ENCODE measurements at places on chromosomes 11 and 22.

DNA sequence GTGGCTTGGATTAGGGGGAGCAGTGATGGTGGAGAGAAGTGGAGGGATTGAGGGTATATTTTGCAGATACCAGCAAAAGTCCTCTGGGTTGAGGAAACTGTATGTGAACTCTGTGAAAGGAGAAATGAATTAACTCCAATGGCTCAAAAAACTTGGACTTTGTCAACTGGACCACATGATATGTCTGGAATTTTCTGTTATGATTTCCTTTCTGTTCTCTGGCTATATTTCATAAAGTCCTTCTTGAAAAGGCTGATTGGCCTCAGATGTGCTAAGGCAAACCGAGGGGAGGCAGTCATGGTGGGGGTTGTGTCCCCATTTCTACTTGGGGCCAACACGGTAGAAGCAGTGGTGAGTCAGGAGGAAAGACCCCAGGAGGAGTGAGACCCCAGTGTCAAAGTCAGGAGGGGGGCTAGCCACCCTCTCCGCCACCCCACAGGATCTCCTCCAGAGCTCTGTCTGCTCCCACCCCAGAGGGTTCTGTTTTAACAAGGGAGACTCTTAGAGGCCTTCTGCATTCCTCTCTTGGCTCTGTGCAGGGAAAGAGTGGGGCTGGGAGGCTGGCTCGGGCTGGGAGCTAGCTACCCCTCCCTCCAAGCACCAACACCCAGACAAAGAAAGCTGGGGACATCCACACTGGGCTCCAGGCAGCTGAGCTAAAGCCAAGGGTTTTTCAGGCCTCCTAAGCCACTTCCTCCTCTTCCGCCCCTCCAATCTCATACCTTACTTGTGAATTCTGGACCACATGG, 13.8 kb downstream of the CHRDL2 start:
- DNase-seq: no peak

DNA sequence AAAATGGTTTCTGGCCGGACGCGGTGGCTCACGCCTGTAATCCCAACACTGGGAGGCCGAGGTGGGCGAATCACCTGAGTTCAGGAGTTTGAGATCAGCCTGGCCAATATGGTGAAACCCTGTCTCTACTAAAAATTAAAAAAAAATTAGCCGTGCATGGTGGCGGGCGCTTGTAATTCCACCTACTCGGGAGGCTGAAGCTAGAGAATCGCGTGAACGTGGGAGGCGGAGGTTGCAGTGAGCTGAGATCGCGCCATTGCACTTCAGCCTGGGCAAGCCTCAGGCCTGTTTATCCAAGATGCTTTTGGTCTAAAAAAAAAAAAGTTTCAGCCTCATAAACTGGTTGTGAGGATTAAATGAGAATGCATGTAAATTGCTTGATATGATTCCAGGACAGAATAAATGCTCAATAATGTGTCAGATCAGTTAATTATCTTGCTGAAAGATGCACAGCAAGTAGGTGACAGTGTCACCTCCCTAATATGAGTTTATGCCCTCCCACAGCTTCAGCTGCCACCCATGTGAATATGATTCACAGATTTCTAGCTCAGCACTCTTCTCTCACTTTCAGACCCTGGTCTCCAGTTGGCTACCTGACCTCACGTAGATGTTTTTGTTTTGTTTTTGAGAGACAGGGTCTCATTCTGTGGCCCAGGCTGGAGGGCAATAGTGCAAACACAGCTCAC, 1.1 kb upstream of the ALG8 start:
- DNase-seq: peak; percentile 1

DNA sequence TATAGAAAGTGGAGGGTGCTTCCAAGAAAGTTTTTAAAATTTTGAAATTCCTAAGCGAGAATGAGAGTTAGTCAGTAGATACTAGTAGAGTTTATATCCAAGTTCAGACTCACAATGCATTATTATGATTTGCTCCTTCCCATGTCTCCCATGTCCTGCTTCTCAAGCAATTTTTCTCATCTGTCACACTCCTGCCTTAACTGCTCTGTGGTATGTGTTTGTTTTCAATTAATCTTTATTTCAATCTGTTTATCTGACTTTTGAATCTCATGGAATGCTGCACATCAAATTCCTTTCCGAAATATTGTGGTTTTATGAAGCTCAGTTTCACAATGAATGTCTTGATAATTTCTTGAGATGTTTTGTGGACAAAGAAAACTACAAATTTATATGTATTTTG, 18.1 kb downstream of the THY1 start:
- no peak for DNase-seq

DNA sequence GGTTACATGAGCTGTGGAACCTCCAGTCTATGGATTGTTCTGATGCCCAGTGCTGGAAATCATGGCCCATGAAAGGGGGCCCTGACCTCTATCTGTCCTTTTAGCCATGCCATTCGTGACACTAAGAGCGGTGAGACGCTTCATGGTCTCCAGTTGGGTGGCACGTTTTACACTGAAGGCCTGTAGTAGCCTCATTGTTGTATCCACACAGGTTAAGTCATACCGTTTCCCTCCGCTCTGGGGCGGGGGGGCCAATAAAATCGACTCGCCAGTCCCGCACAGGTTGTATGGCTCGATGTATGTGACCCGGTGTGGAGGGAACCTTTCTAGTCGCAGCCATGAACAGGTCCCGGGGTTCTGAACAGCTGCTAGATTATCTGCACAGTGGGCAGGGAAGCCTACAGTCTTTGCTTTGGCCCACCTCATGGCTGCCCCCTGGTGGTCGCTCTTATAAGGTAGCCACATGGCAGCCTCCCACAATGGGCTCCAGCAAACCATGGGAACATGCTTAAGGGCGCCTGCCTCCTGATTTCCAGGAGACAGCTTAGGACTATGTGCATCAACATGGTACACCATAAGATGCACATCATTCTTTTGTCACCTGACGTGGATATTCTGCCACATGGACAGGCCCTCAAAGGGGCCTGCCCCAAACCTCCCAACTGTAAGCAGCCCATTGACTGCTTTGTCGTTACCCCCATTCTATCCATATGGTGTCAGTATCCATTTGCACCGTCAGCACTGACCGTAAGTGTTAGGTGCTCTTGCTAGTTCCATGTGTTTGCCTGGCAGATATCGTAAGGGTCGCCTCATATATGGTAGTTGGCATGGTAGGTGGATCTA, 19.7 kb upstream of the APOL3 start:
- DNase-seq: peak; percentile 72

DNA sequence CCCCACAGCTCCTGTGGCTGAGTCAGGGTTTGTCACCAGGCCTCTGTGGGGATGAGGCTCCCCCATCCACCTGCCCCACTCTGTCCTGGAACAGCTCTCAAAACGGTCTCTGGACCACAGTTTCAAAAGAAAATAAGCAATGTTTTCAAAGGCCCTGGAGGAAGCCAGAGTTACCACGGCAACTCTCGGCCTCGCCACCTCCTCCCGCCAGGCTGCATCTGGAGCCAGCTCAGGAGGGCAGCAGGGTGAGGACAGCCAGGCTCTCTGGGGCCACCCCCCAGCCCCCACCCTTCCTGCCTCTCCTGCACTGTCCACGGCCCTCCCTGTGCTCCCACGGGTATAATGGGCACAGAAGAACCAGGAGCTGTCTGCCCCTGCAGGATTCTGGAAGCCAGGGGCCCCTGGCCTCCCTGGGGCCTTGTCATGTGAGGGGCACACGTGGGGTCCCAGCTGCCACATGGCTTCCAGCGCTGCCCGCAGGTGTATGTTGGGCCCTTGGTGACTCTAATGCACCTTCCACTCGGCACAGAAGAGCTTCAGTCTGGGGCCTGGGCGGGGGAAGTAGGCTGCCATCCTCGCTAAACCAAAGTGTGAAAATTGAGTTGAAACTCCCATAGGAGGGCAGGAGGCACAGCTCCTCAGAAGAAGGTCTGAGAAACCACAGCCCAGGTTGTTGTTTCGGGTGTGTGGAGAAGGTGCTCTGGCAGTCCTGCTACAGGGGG, 10.3 kb downstream of the CD81 start:
- DNase-seq: no peak

DNA sequence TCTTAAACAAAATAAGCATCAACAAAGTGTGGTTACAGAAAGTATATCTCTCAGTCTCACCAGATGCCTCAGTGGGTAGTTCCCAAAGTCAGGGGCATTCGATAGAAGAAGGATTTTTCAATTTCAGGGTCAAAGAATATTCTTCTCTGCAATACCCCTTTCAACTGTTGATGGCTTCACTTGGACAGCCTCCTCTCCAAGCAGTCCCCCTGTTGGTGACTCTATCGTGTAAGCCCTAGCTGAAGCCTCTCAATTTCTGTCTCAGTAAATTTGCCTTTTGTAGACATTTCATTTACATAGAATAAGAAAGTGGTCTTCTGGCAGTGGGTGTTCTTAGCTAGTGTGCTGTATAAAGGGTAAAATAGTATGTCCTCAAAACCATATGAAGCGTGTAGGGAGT, 11.3 kb upstream of the CCDC83 start:
- no peak for DNase-seq

DNA sequence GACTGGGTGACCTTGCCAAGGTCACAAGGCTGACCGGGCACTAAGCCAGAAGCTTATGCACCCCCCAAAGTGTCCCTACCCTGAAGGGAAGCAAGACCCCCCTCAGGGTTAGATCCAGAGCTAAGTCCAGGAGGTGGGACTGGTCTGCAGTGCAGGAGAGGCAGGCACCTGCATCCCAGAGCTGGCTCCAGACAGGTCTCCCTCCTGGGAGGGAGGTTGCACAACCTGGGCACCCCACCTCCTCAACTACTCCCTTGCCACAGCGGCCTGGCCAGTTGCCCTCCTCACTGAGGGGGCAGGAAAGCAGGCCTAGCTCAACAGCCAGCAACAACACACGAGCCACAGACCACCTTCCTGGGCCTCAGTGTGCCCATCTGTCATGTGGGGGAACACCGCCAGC, 75.0 kb upstream of the TCF20 start:
- no peak for DNase-seq

- no peak for DNase-seq
These were observed 415.4 kb downstream of the MN1 start for GRCh38 chr22:27386186-27386585.

DNA sequence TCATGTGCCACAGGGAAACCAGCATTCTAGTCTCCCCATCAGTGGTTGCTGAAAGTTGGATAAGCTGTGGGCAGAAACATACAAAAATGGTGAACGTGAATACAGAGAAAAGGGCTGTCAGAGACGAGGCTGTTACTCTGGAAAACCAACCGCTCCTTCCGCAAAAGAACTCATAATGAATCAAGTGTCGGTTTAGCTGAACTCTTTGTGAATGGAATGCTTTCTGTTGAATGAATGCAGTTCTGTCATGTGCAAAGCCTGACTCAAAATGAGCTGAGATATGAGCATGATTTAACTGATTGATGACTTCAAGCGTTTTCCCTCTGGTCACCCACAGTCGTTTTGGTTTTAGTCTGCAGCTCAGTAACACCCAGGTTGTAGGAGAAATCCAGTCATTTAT, 298.3 kb downstream of the ETS1 start:
- DNase-seq: no peak

GRCh38 chr22:42296381-42296853, 26.0 kb upstream of the TCF20 start:
- no peak for DNase-seq

DNA sequence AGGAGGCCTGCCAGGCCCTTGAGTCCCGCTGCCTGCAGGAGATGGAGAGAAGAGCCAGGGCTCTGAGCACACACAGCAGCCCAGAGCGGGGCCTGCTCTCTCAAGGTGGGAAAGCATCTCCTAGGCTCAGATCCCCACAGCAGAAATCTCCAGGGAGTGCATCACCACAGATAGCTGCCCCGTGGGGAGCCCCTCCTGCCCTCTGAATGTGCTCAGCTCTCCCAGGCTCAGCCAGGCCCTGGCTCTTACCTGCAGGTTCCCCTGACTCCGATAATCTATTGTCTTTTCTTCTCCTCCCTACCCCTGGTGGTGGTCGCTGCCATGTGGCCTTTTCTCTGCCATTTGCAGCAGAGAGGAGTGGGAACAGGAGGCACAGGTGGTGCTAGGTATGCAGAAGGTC, 49.9 kb downstream of the BTG4 start:
- DNase-seq: no peak

DNA sequence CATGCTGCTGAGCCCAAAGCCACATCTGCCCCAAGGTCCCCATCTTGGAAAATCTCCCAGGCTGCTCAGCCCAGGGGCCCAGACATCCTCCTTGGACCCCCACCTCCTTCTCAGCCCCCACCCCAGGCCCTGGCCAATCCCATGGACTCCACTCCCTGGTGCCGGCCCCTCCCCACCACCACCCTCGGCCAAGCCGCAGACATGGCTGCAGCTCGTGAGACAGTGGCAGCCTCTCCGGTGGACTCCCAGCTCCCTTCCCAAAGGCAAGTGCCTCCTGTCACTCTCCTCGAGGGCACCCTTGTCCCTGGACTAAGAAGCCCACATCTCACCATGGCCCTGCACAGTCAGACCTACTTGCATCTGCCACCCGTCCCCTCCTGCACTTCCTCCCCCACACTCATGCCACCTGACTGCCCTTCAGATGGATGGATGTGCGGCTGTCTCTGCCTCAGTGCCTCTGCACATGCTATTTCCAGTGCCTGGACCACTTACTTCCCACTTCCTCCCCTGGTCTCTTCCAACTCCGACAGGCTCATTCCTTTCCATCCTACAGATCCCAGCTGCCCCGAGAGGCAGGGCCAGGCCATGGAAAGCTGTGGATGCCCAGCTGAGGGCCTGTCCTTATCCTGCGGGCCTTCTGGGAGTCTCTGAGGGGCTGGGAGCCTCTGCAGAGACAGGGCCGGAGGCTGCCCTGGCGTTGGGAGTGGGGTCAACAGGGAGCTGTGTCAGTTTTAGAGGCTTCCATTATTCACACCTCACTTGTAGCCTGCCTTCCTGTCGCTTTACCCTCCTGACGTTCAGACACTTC, 25.5 kb upstream of the RFPL3 start:
- DNase-seq: no peak

- no peak for DNase-seq
These were observed 2.8 kb downstream of the TMEM109 start for GRCh38 chr11:60916669-60917206.
